ENCODE measurements at places on chromosomes 4 and X.

DNA sequence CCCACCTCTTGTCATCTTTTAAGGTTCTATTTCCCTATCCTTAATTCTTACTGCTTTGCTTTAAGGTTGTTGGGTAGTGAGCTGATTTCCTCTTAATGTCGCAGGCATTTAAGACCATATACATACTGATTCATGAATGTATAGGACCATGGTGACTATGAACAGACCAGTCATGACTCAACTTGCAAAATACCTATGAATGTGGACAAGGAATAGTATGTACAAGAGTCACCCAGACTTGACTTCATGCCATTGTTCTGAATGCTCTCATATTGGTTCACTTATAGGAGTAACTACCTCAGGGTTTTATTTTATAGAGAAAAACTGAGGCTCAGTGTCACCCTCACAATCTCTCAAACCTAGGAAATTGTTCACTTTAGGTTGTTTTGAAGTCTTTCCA, 44.3 kb downstream of the CCNG2 start:
- no peak for DNase-seq

DNA sequence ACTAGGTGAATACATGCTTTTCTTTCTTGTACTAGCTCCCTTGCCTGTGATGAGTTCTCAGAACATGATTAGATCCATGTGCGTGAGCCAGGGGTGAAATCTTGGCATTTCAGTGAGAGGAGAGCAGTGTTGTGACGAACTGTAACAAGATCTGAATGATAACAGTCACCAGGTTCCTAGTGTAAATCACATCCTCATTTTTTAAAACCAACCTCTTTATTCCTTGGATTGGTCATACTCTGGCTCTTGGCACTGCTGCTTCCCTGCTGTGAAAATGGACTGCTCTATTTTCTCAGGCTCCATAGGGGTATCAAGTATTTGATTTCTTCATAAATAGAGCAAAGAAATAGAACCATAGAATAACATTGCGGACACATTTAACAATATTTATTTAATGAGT, 206.3 kb downstream of the SLC4A4 start:
- no peak for DNase-seq

DNA sequence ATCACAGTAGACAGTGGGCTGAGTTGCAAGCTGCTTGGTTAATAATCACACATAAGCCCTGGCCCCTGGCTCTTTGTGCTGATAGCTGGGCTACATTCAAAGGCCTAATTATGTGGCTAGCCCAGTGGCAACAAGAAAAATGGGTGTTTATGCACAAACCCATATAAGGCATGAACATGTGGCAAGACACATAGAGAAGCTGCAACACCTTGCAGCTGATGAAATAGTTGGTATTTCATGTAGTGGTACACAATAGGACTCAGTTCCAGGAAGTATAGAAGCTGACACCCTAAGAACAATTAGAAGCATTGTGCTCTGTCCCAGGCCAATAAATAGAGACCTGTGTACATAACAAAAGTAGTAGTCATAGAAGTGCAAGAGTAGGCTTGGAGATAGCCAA, 14.6 kb upstream of the ZNF630 start:
- DNase-seq, result no peak

DNA sequence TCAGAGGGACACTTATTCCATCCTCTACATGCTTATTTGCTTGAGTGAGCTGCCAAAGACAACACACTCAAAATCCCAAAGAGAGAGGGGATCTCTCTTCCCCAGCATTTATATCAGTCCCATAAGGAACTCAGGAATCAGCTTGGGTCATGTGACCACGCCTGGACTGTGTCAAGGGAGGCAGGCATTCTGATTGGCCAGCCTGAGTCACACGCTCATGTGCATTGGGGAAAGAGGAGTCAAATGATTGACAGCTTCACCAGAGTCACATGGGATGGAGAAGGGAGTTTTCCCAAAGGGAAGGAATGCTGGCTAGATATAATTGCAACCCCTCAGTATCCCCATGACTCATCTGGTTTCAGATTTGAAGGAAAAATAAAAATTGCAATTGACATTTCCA, 49.0 kb downstream of the RWDD4 start:
- DNase-seq, result no peak

GRCh38 chrX:723781-724180, 93.2 kb downstream of the SHOX start:
- no peak for DNase-seq

DNA sequence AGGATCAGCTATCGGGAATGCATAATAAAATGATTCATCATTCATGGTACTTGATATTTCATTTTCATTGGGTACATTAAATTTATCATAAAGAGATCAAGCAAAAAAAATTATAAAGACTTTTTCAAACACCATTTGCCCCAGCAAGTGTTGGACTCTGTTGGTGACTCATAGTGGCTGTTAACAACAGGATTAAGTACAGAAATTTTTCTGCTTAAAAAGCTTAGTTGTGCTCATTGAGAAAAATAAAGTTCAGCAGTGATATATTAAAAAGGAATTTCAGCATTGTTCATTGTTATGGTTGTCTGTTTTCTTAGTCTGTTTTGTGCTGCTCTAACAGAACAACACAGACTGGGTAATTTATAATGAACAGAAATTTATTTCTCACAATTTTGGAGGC, 86.2 kb upstream of the PCDH10 start:
- no peak for DNase-seq

DNA sequence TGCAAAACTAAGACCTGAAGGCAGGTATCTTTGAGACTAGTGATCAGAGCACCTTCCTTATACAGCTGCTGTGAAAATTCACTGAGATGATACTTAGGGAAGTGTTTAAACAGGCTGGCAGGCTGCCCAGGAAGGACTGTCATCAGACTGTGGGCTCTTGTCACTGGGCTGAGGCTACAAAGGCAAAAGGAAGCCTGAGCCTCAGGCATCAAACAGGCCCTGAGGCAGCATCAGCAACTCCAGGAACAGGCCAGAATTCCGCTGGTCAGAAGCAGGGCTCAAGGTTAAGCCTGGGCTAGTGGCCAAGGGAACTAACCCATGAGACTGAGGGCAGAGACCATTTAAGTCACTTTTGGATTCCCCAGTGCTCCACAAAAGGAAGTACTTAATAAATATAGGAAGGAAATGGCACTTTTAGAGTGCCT, 12.8 kb downstream of the PJA1 start:
- DNase-seq, result no peak

DNA sequence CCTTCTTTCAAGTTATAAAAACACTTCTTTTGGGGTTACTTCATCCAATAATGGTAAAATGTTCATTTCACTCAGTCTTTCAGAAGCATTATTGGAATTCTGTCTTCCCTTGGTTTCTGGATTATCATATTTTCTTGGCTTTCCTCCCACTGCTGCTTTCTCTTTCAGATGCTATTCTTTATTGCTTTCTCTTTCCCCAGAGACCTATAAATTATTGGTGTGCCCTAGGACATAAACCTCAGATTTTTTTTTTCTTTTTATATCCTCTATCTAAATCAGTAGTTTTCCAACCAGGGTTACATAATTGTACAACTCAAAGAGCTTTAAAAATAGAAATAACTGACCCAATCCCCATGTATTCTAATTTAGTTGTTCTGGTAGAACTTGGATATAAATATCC, 1005.5 kb downstream of the ARAP2 start:
- no peak for DNase-seq

DNA sequence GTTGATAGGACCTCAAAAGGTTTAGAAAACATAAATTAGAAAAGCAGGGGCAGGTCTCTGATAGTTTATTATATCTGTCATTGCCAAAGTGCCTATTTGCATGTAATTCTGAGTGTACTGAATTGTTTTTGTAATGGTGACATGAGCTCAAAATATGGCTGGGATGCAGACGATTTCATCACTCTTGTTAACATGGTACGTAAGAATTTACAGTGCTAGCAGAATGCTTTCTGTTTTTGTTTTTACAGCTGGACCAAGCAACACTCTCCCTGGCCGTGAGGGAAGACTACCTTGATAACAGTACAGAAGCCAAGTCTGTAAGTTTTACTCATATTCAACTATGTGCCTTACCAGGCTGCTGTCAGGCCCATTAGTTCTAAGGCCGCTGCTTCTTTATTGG, 58.1 kb downstream of the PHEX start:
- no peak for DNase-seq

DNA sequence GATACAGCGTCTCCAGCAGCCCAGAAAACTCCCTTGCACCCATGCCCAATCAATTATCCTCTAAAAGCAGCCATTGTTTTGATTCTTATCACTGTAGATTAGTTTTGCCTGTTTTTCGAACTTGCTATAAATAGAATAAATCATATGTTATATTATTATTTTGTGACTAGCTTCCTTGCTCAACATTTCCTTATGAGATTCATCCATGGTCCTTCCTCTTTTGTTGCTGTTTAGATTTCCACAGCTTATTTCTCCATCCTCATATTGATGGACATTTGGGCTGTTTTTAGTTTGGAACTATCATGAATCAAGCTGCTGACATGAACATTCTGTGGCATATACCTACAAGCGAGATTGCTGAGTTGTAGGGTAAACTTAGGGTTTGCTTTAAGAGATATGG, 595.3 kb downstream of the BCOR start:
- DNase-seq, result no peak

GRCh38 chrX:34631479-34632220, 25.4 kb downstream of the TMEM47 start:
- peak; percentile 5 for DNase-seq

GRCh38 chr4:8754634-8755589, 116.7 kb downstream of the HMX1 start:
- no peak for DNase-seq

GRCh38 chrX:134957836-134958235, 33.0 kb upstream of the SMIM10 start:
- no peak for DNase-seq

DNA sequence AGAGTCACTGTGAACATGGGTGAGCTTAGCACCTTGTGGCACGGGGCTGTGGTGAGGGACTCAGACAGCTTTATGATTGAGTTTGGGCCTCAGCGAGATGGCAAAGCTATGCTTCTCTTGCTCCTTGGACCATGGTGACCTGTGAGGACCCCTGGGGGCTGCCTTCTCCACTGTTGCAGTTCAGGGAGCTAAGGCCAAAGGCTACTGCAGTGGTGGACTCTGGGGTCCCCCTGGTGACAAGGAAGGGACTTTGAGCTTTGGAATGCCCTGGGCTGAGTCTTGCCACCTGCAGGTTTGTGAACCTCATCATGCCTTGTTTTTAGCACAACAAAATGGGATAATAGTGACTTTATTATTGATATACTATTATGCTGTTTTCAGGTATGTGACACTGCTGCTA, 36.5 kb downstream of the TBL1X start:
- no peak for DNase-seq

GRCh38 chrX:103730796-103731493, 20.2 kb downstream of the TMEM31 start:
- DNase-seq, result peak; percentile 48

- DNase-seq, result no peak
Observed at GRCh38 chr4:74543231-74543781, 98.4 kb downstream of the AREG start.

GRCh38 chr4:12207396-12207795, 778.7 kb upstream of the HS3ST1 start:
- DNase-seq, result no peak

- no peak for DNase-seq
Observed at GRCh38 chr4:129747756-129748155, 651.8 kb downstream of the C4orf33 start.

GRCh38 chr4:77355731-77356130, 198.7 kb downstream of the CCNG2 start:
- no peak for DNase-seq

GRCh38 chr4:174714393-174715211, 114.4 kb downstream of the GLRA3 start:
- no peak for DNase-seq

GRCh38 chr4:52376132-52376704, 282.9 kb downstream of the USP46 start:
- no peak for DNase-seq

- DNase-seq, result no peak
Observed at GRCh38 chr4:109094056-109094455, 208.4 kb downstream of the COL25A1 start.

DNA sequence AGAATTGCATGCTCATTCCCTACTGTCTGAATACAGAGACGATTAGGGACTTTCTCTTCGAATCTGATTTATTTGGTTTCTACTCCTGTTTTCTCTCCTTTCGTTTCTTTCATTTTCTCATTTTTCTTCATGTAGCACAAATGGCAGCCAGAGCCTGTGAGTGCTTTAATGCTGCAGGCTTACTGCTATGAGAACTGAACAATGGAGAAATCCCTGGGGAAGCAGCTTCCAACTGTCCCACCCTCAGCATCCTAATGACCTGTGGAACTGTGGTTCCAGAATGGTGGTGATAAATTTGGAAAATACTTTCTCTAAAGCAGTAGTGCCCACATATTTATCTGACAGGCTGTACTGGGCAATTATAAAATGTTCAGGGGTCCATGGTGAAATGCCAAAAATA, 930.4 kb downstream of the DMD start:
- no peak for DNase-seq

DNA sequence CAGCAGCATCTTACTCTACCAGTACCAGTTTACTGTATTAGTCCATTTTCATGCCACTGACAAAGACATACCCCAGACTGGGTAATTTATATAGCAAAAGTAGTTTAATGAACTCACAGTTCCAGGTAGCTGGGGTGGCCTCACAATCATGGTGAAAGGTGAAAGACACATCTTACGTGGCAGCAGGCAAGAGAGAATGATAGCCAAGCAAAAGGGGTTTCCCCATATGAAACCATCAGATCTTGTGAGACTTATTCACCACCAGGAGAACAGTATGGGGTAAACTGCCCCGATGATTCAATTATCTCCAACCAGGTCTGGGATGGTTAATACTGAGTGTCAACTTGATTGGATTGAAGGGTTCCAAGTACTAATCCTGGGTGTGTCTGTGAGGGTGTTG, 69.3 kb downstream of the YIPF6 start:
- no peak for DNase-seq

- DNase-seq, result no peak
Observed at GRCh38 chr4:22496165-22496813, 19.6 kb downstream of the ADGRA3 start.

DNA sequence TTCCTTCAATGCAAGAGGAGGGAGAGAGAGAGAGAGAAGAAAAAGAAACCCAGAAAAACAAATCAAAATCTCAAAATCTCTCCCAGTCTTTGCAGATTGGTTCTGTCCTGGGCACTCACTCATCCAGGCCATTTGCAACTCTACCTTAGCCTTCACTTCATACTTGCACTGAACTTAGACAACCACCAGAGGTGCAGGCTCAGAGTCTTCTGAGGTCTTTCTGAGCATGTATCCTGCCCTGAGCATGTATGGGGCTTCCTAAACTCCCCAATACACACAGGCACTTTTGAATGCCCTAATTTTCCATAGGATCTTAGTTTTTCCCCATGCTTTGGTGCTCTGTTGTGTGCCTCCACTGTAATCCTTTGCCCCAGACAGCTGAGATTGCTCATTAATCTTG, 2.9 kb downstream of the CFI start:
- DNase-seq, result no peak
